ENCODE measurements at places on chromosomes 4 and X. TPM values are rescaled to one million over a fixed set of nuclear protein-coding genes. Genes with fewer than 3 reads are reported as not detected.

Gene SLC16A2
- 7.3 TPM for total RNA-seq

Gene JADE1
- total RNA-seq = 33.0 TPM

Gene ENPP6
- total RNA-seq = not detected

Gene FAT4
- 11.6 TPM for total RNA-seq

Gene FAM47E
- total RNA-seq = 0.19 TPM

Gene HPGD
- 0.28 TPM for total RNA-seq

Gene SYNPO2
- total RNA-seq = 13.6 TPM

Gene ITGB1BP2
- 1.2 TPM for total RNA-seq

Gene RAB9B
- total RNA-seq = 0.96 TPM

Gene CT45A6
- not detected for total RNA-seq

Gene SSX3
- not detected for total RNA-seq

Gene PLAC8
- 0.28 TPM for total RNA-seq

Gene BEX5
- not detected for total RNA-seq

Gene SPCS3
- total RNA-seq = 121 TPM

Gene F11
- not detected for total RNA-seq

Gene ZNF157
- 0.28 TPM for total RNA-seq

Gene TMPRSS11B
- total RNA-seq = not detected

Gene LRPAP1
- total RNA-seq = 124 TPM

Data from regular cardiac myocyte (primary cell).